RPMI7951 (cell line): ENCODE measurements at places on chromosomes 13 and 19.

DNA sequence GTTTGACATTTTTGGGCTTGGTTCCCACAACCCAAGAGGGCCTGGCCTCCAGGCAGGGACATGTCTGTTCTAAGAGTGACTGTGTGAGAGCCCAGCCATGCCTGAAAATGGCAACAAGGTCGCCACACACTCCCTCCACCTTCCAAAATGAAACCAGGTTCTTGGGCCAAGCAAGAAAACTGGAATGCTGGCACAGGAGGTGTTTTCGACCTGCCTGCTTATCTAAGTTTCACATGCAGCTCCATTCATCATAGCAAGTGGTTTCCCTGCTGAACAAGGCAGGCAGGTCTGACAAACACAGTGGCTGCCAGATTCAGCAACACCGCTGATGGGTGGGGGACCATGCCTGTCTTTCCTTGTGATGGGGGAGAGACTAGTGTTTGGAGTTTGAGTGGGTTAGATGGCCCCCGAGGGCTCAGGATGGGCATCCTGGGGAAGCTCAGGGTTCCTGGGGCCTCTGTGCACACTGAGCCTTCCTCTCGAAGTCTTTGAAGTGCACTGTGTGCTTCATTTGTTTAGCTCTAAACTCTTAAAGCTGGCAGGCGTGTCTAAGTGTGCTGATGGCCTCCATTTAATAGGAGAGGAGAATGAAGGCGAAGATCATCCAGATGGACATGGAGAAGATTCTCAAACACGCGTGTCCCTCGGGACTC, 17.9 kb upstream of the GAS6 start:
- no peak for DNase-seq

DNA sequence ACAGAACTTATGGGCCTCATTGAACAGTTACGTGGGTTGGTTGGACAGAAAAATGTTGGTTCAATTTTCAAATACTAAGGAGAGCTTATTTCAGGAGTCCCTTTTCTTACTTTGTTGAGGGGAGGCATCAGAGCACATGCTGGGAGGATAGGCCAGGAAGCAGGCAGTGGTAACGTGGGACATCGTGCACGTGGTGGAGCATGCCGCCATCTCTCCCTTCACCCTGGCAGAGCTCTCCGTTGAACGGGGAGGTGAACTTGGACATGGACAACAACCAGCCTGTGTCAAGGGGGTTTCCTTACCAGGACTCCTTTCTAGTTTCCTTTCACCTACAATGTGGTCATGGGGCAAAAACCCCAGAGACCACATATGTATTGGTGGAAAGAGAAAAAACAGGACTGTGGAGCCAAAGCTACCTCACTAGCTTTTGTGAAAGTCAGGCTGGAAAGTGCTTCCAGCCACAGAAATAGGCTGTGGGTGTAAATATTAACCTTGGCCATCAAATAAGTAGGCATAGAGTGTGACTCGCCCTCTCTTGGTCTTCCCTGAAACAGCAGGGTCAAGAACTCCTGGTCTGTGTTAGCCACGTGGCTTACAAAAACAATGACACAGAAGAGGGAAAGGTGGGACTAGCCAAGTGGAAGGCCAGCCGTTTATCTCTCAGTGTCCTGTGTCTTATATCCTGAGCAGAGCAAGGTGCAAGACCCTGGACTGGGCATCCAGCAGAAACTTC, 14.4 kb downstream of the MICOS13 start:
- peak; percentile 45 for DNase-seq

DNA sequence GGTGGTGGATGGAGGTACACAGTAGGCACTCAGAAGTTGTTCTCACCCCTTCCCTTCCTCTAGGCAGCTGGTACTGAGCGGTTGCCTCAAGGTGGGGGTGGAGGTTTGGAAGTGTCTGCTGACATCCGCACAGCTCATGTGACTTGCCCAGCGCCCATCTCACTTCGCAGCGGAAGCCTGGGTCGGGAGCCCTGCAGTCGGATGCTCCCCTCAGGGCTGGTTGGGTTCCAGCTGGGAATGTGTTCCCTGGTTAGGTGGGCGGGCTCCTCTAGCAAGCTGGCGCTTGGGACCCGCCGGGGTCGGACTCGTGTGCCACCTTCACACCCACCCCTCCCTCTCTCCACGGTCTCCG, 10.2 kb downstream of the PPP1R37 start:
- DNase-seq, result peak; percentile 39

- no peak for DNase-seq
Observed at GRCh38 chr19:16772841-16773240, 53.2 kb downstream of the NWD1 start.

DNA sequence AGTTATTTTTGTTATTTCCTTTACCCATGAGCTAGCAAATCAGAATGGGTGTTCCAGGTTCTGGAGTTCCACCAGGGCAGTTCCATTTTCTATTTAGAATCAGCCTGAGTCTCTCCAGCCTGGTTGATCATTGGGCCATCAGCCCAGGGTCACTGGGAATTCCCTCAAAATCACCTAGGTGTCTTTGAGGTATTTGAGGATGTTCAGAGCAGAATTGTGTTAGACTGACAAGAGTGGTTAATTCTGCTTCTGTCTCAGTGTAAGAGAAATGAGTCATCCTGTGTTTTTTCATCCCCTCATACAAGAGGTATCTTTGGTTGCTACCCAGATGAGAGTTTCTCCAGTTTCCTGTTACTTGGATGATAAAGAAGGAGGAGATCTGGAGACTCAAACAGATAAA, 11.7 kb downstream of the ZNF66 start:
- DNase-seq, result no peak

- DNase-seq, result no peak
Observed at GRCh38 chr13:95902741-95903140, 150.5 kb downstream of the UGGT2 start.

GRCh38 chr19:11894851-11895250, 7.3 kb downstream of the ZNF69 start:
- DNase-seq, result no peak

GRCh38 chr13:28349371-28349770, 145.6 kb downstream of the FLT1 start:
- DNase-seq, result no peak

GRCh38 chr19:9309974-9310446, 372 bp upstream of the ZNF699 start:
- peak; percentile 89 for DNase-seq

DNA sequence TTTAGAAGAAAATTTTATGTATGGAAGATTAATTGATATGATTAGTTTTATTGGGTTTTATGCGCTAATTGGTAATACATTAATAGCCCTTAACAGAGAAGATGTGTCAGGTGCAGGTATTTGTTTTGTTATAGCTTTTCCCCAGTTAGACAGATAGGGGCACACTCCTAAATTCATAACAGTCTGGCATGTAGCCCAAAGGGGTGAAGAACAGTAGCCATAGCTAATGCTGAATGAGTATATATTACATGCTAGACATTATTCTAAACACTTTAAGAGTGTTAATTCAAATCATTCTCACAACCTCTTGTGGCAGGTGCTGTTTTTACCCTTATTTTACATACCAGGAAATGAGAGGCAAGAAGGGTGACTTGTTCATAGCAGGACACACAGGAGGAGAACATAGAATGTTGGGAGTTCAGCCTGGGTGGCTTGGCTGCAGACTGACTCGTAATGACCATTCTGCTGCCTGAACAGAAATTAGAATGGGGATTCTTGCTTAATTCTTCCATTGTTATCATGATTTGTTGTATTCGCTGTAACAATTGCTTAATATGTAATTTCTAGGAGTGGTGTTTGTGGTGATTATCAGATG, 20.1 kb downstream of the PCCA start:
- DNase-seq, result no peak

DNA sequence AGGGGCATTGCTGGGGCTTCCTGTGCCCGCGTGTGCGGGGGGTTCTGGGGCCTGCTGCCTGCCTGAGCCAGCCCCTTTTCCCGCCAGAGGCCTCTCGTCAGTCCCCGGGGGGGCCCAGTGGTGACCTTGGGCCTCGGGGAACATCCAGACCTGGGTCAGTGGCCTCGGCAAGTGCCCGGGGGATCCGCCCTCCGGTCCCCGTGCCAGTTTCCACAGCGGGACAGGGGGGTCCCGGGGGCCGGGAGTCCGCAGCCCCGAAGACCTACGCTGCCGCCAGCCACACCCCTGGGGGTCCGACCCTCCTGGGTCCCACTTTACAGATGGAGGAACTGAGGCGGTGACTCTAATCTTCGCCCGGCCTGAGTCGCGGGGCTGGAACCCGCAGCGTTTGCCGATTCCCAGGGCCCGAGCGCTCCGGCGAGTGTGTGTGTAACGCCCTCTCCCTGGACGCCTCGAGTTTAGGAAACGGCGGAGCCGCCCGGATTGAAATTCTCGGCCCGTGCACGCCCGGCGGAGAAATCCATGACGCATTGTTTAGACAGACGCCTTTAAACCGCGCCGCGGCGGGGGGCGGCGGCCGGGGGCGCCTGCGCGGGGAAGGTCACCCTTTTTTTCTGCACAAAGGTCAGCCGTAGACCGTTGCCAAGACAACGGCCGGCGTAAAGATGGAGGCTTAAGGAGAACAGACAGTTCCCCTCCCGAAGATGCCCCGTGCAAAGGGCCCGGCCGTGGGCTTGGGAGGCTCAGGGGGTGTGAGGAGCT, 39.3 kb downstream of the EFNA2 start:
- DNase-seq, result peak; percentile 60

DNA sequence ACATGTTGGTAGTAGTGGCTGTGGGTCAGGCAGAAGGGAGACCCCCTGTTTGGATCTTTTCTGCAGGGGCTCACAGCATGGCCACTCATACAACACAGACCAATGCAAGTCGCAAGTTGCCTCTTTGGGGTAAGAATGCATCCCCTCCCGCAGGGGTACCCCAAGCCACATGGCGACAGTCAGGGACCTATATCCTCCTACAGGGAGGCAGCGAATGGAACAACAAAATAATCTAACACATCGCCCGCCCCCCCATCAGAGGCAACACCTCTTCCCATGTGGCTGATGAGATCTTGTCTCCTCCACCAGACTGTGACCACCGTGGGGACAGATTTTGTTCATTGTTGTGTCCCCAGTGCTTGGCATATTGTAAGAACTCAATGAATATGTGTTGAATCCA, 40.7 kb upstream of the PNMA8B start:
- DNase-seq, result no peak

DNA sequence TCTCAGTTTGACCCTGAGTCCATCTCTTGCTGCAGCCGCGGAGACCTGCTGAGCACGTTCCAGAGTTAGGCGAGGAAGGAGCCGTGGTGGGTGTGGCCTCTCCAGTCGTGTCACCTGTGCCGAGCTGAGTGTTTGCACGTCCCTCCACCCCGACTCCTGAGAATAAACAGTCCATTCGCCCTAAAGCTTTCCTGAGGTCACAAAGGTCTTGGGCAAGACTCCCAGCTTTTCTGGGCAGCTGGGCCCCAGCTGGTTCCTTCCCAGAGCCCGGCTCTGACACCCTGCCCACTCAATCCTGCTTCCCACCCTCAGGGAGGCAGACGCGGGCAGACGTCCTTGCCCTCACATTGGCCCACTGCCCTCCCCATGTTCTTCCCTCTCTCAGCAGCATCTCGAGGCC, 142.2 kb downstream of the KCTD15 start:
- DNase-seq, result peak; percentile 51

- no peak for DNase-seq
Observed at GRCh38 chr19:7734220-7735203, 2.6 kb upstream of the CLEC4G start.

DNA sequence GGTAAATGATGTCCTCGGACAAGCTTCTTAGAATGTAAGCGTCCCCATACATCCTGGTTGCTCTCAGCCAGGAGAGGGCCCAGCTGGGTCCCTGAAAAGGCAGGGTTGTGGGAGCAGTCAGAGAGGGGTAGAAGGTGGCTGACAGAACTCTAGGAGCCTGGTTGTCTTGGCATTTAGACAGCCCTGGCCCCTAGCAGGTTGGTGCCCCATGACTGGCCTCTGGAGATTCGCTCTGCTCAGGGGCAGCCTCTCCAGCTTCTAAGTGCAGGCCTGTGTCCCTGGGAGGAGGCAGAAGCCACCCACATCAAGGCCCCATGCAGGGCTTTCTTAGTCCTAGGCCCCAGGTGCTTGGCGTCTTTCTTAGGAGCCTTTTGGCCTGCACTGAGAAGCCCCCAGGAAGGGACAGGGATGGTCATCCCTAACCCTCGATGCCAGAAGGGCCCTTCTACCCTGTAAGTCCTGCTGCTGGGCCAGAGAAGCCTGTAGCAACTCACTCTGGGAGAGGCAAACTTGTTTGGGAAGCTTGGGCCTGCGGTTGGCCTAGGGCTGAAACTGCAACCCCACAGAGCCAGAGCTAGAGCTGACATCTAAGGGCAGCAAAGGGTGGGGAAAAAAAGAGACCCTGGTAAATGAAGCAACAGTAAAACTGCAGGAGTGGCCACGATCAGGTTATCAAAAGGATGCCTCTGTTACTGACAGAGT, 2.8 kb upstream of the CDX2 start:
- no peak for DNase-seq

- DNase-seq, result no peak
Observed at GRCh38 chr13:27120011-27120410, 51.6 kb downstream of the USP12 start.

- DNase-seq, result no peak
Observed at GRCh38 chr13:110116072-110116487, 190.9 kb downstream of the COL4A1 start.

DNA sequence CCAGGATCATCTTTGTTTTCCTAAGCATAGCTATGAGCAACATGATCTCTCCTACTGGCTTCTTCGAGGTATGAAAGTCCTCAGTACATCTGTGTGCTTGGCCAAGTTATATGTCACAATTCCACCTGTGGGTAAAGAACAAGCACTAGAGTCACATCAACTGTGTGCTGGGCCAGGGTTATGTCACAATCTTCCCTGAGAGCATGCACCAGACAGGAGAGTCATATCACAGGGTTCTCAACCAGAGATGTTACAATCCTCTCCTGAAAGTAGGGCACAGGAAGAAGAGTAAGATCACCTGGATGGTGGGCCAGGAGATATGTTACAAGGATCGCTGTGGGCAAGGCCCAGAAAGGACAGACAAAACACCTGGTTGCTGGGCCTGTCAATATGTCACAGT, 143.7 kb downstream of the ZNF675 start:
- no peak for DNase-seq

DNA sequence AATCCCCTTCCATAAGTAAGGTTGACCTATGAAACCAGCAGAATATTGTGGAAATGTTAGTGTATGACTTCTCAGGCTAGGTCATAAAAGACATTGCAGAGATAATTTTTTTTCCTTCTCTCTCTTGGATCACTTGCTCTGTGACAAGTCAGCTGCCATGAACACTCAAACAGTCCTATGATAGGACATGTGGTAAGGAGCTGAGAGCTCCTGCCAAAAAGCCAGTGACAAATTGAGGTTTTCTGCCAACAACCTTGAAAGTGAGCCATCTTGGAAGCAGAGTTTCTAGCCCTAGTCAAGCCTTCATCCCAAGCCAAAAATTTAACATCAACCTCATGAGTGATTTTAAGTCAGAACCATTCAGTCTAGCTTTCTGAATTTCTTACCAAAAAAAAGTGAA, 270.9 kb upstream of the NBEA start:
- DNase-seq, result peak; percentile 24

GRCh38 chr19:50768277-50768676, 2.0 kb upstream of the GPR32 start:
- DNase-seq, result no peak

DNA sequence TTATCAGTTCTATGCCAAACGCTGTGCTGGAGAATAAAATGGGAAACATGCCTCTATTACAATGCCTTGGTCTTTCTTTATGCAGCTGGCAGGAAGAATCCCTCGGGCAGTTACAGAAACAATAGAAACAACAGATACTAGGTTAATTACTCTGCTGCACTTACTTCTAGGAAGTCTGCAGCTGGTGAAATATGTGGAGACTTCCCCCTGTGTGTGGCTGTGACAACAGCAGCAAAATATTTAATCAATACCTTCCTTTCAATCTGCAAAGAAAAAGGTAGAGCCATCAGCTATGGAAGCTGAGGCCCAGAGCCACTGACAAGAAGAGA, 9.9 kb downstream of the STOML3 start:
- no peak for DNase-seq
